ENCODE measurements at places on chromosomes 1 and 21.

DNA sequence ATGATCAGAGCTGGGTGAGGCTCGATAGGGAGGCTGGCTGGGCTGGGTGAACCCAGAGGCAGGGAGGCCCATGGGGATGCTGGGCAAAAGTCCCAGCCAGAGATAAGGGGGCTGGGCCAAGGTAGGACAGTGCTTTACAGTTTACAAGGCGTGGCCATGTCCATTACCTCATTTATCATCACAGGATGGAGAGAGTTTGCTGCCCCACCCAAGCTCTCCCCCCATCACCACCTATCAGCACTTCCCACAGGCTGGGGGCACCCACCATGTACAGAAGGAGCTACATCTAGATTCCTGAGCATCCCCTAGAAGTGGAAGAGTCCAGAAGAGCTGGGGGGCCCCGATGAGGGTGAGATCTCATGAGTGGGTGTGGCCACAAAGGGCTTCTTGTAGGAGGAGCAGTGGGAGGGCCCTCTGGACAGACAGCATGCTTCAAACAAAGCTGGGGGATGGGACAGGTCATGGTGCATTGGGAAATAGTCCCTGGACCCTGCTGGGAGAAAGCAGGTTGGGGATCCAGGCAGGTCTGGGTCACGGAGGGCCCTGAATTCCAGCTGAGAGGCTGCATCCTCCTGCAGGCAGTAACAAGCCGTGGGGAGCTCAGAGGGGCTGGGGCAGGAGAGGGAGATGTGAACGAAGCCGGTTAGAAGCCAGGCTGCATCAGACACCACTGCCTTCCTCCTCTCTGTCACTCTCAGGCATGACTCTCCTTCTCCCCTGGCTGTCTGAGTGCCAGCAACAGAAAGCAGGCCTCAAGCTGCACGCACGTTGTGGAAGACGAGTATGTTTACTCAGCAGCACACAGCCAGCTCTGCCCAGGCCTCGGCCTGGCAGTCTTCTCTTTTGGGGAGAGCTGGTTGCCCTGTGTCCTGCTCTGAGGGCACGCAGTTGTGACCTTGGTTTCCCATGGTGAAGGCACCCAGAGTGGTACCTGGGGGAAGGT, 202.3 kb downstream of the HIVEP3 start:
- DNase-seq: no peak

- DNase-seq: no peak
Observed at GRCh38 chr1:32780628-32781234, 36.4 kb downstream of the YARS1 start.

- no peak for DNase-seq
Observed at GRCh38 chr21:21177353-21177986, 179.3 kb downstream of the NCAM2 start.

DNA sequence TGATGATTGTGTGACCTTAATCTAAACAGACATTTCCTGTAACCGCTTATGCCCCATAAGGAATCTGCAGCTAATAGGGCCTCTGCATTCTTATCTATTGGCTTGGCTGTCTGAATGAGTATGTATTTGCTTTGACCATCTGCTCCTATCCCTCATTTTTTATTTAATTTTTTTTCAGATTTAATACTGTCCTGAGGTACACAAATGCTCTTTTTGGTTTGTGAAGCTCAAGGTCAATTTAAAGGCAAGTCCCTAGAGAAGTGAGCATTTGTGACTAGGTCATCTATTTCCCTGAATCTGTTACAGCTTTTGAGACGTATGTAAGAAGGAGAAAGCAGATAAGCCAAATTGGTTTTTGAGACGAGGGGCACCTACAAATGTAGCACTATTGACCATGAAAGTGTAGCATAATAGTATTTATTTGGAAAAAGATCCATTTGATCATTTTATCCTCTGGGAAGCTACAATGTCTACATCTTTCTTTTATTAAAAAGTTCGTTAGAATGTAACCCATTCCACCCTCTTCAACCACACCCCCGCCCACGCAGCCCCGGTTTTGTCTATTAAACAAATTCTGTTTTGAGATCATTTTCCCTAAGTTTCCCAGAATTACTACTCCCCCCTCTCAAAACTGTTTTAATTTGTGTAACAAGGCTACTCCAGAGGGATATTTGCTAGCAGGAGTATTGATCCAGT, 69.2 kb upstream of the HSPA13 start:
- no peak for DNase-seq

DNA sequence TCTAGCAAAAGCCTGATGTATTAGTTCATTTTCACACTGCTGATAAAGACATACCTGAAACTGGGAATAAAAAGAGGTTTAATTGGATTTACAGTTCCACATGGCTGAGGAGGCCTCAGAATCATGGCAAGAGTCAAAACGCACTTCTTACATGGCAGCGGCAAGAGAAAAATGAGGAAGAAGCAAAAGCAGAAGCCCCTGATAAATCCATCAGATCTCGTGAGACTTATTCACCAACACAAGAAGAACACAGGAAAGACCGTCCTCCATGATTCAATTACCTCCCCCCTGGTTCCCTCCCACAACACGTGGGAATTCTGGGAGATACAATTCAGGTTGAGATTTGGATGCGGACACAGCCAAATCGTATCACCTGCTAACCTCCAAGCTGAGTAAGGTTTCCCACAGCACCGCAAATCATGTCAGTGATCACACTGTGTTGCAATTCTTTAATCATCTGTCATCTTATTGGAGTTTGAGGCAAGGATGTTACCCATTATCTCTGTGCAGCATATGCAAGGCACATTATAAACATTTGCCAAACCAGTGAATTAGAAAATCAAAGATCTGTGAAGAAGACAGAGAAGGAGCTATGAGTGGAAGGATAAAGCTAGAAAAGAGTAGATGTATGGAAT, 128.5 kb downstream of the ZNF281 start:
- peak; percentile 47 for DNase-seq
